ENCODE measurements at places on chromosomes 4 and X.

GRCh38 chrX:36640232-36640631, 367.9 kb upstream of the FAM47C start:
- no peak for DNase-seq

DNA sequence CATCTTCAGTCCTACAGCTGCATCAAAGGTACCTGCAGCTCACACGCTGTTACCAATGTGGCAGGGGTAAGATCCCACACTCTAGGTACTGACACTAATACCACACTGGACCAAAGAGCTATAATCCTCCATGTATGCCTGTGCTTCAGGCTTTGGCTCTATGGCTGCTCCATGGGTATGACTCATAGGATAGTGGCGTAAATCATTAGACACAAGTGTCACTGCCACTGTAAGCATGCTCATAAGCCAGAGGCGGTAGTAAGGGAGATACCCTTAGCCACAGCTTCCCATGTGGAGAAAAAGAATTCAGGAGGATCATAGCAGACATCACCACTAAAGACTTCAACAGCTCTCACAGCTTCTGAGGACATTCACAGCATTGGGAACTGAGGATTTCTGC, 287.5 kb downstream of the ACTRT1 start:
- DNase-seq, result no peak

DNA sequence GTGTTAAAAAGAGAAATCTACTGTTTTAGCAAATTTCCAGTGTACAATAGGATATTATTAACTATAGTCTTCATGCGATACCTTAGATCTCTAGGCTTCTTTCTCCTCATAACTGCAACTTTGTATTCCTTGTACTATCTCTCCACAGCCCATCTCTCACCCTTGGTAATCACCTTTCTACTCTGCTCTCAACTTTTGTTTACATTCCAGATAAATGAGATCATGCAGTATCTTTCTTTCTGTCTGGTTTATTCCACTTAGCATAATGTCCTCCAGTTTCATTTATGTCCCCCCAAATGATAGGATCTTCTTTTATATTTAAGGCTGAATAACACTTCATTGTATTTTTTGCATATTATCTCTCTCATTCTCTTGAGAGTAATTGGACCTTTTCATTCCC, 165.5 kb downstream of the HS3ST1 start:
- DNase-seq, result no peak

DNA sequence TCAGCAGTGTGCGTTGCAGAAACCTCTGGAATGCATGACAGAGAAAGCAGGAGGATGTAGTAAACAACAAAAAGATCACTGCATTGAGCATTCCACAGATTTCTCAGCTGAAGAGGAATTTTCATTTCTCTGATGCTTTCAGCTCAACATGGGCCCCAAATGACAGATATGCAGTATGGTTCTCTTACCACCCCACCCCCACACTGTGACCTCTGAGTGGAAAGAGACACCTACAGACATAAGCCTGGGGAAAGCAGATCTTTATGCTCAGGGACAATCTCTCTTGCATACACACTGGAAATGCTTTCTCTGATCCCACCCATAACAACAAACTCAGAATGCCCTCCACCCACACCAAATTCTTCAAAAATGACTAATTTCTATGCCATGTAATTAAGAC, 983.7 kb upstream of the LCORL start:
- no peak for DNase-seq

- DNase-seq, result no peak
Observed at GRCh38 chr4:149719357-149719756, 96.3 kb downstream of the IQCM start.

DNA sequence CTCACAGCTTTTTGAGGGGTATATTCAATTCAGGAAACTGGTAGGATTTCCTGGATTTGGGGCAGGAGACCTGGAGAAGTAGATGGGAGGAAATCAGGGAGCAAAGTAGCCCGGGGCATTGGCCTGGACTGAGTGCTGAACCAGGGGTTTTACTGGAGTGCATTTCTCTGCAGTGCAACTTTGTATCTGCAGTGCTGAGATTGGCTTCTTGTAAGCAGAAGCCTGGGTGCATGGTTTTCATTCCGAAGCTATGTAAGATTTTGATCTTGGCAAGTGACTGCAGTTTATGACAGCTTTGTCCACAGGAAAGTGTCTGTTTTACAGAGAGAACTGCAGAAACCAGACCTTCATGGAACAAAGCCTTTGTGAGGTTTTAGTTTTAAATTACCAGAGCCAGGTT, 158.3 kb downstream of the SPCS3 start:
- DNase-seq, result no peak

DNA sequence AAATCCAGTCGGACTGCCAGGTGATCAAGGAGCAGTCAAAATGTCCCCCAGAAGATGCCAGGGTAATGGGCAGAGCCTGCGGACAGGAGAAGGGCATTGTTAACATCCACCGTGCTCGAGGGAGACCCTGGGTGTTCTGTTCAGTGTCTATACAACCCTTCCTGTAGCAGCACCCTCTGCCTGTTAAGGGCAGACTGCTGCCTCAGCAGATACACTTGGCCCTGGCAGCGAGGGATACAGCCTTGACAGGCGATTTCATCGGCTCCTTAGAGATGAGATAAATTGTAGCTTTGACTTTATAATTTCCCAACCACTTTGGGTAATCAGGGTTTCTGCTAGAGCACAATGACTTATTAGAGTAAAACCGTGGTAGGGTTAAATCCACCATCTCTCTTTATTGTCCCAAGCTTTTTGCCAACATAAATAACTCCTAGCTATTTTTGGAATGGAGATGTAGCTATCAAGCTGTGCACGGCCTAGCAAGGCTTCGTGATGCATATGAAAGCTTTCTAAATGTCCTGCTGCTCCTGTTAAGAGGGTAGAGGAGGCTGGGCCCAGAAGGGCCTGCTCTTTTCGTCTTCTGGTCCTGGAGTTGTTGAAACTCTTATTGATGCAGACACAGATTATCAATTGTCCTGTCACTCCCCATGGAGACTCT, 195.9 kb downstream of the CPEB2 start:
- DNase-seq, result no peak

- no peak for DNase-seq
Observed at GRCh38 chr4:2788532-2789103, 4.3 kb upstream of the SH3BP2 start.

GRCh38 chrX:118115953-118116712, 477 bp downstream of the KLHL13 start:
- no peak for DNase-seq

- no peak for DNase-seq
Observed at GRCh38 chr4:172207258-172207657, 394.1 kb downstream of the GALNTL6 start.

- no peak for DNase-seq
Observed at GRCh38 chrX:11412715-11413623, 119.8 kb downstream of the AMELX start.

DNA sequence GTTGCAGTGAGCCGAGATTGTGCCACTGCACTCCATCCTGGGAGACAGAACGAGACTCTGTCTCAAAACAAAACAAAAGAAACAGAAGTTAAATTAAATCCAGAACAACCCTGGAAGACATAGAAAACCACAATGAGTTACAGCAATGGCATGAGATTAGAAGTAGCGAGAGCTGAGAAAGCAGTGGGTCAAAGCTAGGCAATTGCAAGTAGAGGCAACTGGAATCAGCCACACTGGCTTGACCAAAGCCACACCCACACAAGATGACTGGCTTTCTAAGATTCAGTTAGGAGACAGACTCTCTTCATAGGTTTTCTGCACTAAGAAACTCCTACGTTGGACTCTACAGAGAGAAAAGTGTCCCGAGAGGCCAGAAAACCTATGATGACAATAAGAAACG, 443.0 kb downstream of the GPM6A start:
- no peak for DNase-seq

- no peak for DNase-seq
Observed at GRCh38 chr4:14364953-14365536, 637.2 kb upstream of the CPEB2 start.

DNA sequence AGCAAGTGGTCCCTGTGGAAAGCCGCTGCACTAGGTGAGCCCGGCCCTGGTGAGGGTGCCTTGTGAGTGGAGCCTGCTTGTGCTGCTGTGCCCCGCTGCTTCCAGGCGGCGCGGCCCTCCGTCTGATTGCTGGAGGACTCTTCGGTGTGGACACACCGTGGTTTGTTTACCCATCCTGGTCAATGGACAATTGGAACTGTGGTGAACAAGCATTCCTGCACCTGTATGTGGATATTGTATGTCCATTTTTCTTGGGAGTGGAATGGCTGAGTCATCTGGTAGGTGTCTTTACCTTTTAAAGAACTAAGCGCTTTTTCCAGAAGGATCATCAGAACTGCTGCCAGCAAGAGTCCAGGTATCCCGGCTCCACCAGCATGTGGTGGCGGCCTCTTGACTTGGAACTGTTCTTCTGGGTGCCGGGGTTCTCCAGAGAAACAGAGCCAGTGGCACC, 15.6 kb downstream of the MAEA start:
- DNase-seq, result no peak

DNA sequence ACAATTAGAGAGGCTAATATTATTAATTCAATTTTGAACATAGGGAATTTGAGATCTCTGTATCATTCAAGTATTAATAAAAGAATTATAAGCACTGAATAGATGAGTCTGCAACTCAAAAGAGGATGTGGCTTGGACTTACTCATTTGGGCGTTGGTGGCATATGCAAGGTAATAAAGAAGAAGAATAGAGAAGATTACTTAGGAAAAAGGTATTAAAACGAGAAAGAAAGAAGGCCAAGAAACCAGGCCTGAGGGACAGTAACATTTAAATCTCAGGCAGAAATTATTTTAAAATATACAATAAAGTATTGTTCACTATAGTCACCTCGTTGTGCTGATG, 383.0 kb upstream of the INTU start:
- DNase-seq, result no peak

DNA sequence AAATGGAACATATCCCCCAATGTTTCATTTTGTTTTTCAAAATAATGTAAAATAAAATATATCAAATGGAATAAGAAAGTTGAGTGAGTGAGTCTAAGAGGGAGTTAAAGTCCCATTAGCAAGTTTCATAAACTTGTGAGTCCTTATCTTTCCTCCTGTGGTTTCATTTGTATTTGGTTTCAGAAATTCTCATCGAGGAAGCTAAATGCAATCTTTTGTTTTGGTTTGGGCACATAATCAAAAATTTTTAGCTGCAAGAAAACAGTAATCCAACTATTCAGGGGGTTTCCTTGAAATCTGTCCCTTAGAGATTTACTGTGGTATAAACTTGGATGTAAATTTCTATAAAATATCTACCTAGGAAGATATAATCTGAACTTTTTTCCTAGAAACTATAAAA, 124.2 kb downstream of the CAMK2D start:
- DNase-seq, result no peak

DNA sequence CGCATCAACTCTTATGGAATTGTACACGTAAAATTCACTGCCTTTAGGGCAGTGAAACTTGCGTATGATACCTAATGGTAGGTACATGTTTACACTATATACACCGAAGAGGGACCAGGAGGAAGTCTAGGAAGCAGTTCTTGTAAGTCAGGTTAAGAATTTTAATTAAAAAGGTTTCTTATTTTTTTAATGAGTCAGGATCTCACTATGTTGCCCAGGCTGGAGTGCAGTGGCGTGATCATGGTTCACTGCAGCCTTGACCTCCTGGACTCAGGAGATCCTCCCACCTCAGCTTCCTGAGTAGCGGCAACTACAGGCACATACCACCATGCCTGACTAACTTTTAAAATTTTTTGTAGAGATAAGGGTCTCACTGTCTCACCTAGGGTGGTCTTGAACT, 6.6 kb downstream of the NUDT9 start:
- DNase-seq, result no peak

DNA sequence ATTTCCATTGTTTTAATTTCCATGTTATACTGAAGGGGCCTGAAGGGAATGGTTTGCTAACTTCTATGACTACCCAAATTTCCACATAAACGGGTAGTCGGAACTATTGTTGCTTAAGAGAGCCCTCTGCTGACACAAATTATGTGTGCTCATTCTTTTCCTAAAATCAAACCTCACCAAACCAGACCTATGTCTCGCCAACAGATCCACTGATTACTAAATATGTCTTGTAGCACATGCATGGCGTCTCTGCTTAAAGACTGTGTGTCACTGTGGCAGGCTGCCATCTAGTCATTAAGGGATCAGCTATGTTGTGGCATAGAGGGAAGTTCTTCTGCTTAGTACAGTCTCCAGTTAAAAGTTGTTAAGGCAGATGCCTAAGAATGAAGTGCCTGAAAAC, 25.1 kb downstream of the PIR start:
- no peak for DNase-seq

GRCh38 chr4:46124773-46125413, 1.0 kb upstream of the GABRG1 start:
- DNase-seq, result no peak

DNA sequence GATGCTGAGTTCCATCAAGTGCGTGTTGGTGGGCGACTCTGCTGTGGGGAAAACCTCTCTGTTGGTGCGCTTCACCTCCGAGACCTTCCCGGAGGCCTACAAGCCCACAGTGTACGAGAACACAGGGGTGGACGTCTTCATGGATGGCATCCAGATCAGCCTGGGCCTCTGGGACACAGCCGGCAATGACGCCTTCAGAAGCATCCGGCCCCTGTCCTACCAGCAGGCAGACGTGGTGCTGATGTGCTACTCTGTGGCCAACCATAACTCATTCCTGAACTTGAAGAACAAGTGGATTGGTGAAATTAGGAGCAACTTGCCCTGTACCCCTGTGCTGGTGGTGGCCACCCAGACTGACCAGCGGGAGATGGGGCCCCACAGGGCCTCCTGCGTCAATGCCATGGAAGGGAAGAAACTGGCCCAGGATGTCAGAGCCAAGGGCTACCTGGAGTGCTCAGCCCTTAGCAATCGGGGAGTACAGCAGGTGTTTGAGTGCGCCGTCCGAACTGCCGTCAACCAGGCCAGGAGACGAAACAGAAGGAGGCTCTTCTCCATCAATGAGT, 46.6 kb downstream of the RHOH start:
- DNase-seq, result no peak

- no peak for DNase-seq
Observed at GRCh38 chr4:8817813-8818062, 53.9 kb downstream of the HMX1 start.

GRCh38 chr4:164012396-164013027, 518.0 kb downstream of the TMA16 start:
- peak; percentile 1 for DNase-seq

DNA sequence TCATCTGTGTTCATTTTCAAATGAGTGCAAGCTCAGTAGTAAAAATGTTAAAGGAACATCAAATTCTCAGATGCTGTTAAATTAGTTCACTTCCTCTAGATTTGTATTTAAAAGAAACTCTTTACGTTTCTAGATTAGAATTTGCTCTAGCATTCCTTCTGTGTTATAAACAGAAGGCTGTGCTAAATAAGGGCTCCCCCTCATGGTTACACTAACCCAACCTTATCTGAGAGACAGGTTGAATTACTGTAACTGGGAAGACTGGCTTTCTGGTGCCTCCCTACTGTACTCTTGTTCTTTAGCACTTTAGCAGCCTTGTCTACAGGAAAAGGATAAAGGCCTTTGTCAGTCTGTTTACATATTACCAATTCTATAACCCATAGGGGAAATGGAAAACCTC, 56.8 kb downstream of the RXFP1 start:
- no peak for DNase-seq

DNA sequence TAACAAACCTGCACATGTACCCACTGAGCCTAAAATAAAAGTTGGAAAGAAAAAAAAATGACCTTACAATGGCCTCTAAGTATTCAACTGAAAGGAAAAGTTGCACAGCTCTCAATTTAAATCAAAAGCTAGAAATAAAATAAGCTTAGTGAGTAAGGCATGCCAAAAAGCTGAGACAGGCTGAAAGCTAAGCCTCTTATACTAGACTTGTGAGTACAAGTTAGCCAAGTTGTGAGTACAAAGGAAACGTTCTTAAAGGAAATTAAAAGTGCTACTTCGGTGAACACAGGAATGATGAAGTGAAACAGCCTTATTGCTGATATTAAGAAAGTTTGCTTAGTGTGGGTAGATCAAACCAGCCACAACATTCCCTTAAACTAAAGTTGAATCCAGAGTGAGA, 707.9 kb upstream of the PITX2 start:
- DNase-seq, result no peak
